ENCODE measurements at places on chromosomes 2 and 18. TPM values are rescaled to one million over a fixed set of nuclear protein-coding genes. Genes with fewer than 3 reads are reported as not detected.

Gene ZNF516
- 75.6 TPM for total RNA-seq

Gene C2orf81
- total RNA-seq, result 5.5 TPM

Gene IL1RL1
- 18.3 TPM for total RNA-seq

Gene GKN2
- not detected for total RNA-seq

Gene ANKRD62
- total RNA-seq, result not detected

Gene GALR1
- total RNA-seq, result not detected

Gene IL1F10
- total RNA-seq, result not detected

Gene CROCC2
- 0.23 TPM for total RNA-seq

Gene COA5
- 39.4 TPM for total RNA-seq

Gene MROH2A
- 9.3 TPM for total RNA-seq

Gene LCT
- total RNA-seq, result not detected

Gene NAT8
- not detected for total RNA-seq

DNA sequence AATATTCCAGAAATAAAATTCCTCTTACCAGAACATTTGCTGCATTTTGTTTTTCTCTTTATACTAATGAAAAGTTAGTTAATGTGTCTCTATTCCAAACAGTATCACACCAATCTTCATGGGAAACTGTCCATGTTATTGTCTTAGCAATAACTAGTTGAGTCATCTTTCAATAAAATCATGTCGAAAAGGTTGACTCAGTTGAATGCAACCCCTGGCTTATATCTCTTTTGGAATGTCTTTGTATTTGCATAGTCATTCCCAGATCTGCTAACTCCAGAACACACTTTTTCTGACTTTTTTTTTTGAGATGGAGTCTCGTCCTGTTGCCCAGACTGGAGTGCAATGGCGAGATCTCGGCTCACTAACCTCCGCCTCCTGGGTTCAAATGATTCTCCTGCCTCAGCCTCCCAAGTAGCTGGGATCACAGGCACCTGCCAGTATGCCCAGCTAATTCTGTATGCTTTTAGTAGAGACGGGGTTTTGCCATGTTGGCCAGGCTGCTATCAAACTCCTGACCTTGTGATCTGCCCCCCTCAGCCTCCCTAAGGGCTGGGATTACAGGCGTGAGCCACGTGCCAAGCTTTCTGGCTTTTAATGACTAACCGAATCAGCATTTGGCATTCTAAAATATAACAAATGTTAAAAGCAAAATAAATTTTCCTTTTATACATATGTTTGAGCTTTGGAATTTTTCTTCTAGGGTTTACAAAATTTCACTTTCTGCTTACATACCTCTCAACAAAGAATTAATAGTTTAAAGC is 133.2 kb upstream of the GULP1 start:
- no peak for DNase-seq

DNA sequence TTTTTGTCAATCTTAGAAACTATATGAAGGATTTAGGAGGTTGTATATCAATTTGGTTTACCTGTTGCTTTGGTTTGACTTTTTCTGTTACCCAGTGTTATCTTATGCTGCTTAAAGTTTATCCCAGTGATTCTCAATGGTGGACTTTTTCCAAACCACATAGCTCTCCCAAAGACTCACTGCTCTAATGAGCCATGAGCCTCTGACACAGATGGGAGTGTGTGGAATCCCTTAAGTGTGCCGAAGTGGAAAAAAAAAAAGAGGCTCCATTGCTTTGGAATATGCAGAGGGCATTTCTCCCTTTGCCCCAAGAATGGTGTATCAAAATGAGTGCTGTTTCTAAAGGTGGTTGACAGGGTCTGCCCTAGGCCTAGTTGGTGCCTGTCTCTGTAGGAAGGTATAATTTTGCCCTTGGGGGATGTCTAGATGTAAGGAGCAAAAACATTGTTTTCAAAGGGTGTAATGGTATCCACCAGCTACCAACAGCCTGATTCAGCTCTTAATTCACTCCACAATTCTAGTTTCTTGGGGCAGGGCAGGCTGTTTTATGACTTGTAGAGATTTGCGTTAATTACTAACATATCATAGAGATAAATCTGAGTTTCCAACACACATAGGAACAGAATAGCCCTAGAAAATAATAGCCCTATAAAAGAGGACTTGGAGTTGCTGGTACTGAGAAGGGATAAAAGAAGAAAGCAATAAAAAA is 64.3 kb upstream of the CYP26B1 start:
- no peak for DNase-seq

DNA sequence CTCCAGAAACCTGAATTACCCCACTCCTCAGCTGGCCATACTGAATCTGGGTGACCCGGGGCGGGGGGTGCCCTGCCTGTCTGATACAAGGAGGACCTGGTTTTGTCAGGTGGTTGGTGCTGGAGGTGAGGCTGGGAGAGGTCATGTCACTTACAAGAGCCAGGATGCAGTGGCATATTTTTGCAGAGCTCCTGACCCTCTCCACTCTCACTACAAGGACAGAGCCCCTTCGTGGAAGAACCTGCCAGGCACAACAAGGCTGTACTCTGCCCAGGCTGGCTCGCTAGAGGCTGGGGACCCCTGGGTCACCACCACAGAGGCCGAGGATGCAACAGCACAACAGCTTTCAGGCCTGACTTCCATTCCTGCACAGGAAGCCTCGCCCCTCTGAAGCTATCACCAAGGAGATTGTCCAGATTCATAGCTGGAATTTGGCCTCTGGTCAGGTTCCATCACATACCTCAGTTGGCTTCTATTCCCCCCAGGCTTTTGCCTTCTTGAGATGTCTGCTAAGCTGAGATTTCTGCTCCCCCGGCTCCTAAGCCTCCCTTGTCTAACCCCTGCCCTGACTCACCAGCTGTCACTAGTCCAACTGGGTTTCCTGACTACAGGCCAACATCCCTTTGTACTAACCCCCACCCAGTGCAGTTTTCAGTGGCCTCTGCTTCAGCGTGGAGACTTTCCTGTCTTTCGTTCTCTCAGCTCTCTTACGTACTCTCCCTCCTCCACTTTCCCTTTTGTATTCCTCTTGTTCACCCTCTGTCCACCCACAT is 132.5 kb upstream of the EPAS1 start:
- DNase-seq, result peak; percentile 83

- no peak for DNase-seq
Measured at GRCh38 chr2:112048887-112049286, 6.2 kb upstream of the TMEM87B start.

- peak; percentile 34 for DNase-seq
Measured at GRCh38 chr2:85843543-85843942, 45.2 kb downstream of the ST3GAL5 start.

- DNase-seq, result no peak
Measured at GRCh38 chr18:45175511-45175910, 439.8 kb upstream of the SLC14A2 start.

DNA sequence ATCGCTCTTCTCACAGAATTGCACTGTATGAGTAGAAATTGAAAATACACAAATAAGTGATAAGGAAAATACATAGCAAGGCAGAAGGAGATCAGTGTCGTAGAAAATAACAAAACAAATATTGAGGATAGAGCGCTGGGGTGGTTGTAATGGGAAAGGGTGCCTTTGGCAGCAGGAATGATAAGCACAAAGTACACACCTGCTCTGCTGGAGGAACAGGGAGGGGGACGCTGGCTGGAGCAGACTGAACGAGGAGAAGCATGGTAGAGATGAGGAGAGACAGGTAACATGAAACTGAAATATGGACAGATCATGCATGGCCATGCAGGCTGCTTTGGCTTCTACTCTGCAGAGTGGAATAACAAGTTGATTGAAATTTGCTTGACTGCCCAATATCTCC is 181.2 kb upstream of the FSHR start:
- no peak for DNase-seq

GRCh38 chr2:133561045-133561852 is 7.0 kb downstream of the NCKAP5 start:
- no peak for DNase-seq

GRCh38 chr18:35616664-35617423 is 35.3 kb downstream of the GALNT1 start:
- peak; percentile 51 for DNase-seq

DNA sequence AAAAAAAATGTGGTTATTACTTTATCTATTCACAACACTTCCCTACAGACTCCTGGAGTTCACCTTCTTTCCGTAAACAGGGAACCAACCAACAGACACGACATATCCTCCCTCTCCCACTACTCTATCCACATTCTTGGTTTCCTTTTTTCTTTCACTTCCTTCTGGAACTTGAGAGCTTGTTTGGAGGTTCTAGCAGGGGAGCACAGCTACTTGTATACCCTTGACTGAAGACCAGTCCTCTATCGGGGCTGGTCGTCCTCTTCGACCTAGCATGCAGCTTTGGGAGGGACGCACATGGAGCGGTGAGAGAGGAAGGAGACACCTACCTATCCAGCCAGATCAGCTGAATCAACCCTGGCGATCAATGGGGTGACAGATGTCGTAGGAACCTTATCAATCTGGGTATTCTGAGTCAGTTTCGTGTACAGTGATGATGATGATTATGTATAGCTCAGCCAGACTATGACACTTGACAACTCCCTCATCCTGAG is 43.5 kb upstream of the MSH2 start:
- no peak for DNase-seq

DNA sequence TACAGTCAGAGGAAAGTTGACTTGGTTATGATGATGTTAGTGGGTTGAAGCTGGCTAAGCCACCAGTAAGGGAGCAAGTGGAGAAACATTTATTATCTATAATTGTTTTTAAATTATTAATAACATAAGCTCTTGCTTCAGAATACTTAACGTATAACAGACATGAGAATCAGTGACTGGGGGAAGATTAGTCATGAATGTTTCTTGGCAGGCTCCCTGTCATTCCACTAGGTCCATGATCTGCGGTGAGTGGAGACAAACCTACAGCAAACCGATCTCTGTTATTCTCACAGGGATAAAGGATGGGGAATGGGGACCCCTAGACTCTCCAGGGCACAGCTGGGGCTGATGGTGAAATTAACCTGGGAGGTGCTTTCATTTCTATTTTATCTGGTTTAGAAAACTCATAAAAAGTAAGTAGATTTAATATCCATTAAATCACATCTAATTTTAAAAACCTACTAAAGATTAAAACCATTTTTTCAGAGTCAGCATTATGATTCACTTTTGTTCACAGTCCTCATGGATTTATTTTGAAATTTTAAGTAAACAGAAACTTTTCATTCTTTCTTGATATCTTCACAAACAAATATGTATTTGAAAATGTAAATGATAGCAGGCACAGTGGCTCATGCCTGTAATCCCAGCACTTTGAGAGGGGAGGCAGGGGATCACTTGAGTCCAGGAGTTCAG is 420.3 kb downstream of the PTPRM start:
- DNase-seq, result no peak

- no peak for DNase-seq
Measured at GRCh38 chr2:15844211-15844801, 96.0 kb upstream of the MYCN start.

- peak; percentile 69 for DNase-seq
Measured at GRCh38 chr18:23918395-23919032, 96.0 kb upstream of the TTC39C start.

DNA sequence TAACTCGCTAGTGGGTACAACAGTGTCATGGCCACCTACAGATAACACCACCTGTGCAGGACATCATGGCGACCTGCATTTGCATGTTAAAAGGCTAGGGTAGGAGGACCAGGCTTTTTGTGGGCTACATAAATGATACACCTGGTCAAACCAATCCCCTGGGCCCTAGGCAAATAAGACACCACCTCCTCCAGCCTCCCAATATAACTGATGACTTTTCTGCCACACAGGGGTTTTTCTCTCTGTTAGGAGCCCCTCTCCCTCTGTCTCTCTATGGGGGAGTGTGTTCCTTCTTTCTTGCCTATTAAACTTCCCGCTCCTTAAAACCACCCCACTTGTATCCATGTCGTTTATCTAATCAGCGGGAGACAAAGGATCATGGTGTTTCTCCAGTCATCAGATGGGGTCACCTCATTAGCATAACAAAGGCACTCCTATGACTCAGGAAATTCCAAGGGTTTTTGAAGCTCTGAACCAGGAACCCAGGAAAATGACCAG is 10.8 kb upstream of the BUB1 start:
- no peak for DNase-seq

DNA sequence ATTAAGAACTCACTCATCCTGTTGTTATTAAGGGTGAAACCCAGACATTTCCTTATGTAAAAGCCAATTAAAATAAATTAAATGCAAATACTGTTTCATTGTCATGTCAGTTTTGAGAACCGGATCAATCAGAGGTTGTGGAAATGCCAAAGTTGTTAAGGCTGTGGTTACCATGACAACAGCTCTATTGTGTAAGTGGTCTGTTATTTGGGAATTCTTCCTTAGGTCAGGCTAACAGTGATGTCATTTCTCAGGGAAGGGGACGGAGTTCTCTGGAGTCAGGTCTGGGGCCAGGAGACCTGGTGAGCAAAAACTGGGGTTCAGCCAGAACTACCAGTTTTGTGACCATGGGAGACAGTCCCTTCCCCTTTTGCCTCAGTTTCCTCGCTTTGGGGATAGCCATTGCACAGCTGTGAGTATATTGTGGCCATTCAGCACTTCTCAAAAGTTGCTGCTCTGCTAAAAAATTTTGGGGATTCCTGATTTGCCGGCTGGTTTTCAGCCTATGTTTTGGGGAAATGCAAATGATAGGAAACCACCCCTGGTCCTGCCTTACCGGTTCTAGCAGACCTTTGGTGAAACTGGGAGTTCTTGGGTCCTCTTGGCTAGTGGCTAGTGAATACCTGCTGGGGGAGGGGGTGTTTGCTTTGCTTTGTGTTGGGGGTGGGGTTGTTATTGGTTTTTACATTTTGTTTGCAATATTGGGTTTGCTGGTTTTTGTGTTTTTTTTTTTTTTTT is 21.6 kb downstream of the HPCAL1 start:
- DNase-seq, result no peak

DNA sequence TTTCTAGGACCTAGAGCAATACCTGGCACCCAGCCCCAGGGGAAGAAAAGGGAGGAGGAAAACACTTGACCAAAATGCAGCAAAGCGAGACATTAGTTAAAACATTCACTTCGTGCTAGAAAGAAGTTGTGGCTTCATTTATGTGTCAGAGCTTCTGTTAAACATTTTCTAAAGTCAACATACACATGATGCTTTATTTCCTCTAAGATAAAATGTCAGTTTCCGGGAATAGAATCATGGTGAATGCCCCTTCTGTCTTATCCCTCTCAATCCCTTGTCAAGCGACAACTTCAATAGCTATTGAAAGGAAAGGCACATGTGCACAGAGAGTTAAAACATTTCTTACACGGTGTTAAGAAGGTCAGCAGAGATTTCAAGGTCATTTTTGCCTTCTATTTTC is 404.6 kb upstream of the CWC22 start:
- no peak for DNase-seq

- DNase-seq, result peak; percentile 35
Measured at GRCh38 chr2:128449226-128450061, 130.8 kb upstream of the HS6ST1 start.

Data from ureter (tissue), 1 donor.